ENCODE measurements at places on chromosomes 3 and 15. TPM values are rescaled to one million over a fixed set of nuclear protein-coding genes. Genes with fewer than 3 reads are reported as not detected.

ZNF639 gene
- total RNA-seq, result 26.0 TPM

ATOSA gene
- 19.4 TPM for total RNA-seq

ZNF80 gene
- total RNA-seq, result 0.67 TPM

DNA sequence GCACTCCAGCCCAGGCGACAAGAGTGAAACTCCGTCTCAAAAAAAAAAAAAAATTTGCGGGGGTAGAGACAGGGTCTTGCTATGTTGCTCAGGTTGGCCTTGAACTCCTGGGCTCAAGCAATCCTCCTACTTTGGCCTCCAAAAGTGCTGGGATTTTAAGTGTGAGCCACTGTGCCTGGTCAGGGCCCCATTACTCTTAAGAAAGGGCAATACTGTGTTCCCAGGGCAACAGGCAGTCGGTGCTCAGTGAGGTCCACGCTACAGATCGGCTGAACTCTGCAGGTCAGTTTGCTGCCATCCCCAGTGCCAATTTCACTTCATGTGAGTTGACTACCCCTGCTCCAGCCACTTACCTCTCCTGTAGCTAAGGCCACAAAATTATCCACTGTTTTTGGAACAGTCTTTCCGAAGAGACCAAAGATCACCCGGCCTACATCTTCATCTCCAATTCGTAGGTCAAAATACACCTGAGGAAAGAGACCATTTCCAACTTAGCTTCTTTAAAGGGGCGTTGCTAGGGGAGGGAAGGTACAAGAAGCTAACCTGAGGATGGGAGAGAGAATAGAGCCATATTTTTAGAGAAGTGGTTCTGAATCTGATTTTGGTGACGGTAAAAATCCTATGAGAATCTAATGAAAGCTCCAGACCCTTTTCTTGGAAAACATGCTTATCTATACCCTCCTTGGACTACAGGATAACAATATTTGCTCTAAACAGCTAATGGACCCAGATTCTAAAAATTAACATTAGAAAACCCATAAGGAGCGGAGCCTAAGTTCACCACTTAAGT lies 939 bp downstream of the PPIB start:
- peak overlapping the region; percentile 81 for H3K27ac ChIP-seq
- no peak for DNase-seq
- no peaks in the 10 kb centered on the region for H3K27me3 ChIP-seq
- peaks cover 33% of the 10 kb centered on the region for H3K36me3 ChIP-seq
- peaks cover 40% of the 10 kb centered on the region for H3K4me1 ChIP-seq

GRCh38 chr3:69463531-69463930 lies 77.6 kb upstream of the FRMD4B start:
- no peak overlapping the region for H3K27ac ChIP-seq
- H3K27me3 ChIP-seq, result peaks cover 11% of the 10 kb centered on the region
- H3K36me3 ChIP-seq, result no peaks in the 10 kb centered on the region
- no peaks in the 10 kb centered on the region for H3K4me1 ChIP-seq
- no peak overlapping the region for H3K4me3 ChIP-seq
- no peak for DNase-seq

DNA sequence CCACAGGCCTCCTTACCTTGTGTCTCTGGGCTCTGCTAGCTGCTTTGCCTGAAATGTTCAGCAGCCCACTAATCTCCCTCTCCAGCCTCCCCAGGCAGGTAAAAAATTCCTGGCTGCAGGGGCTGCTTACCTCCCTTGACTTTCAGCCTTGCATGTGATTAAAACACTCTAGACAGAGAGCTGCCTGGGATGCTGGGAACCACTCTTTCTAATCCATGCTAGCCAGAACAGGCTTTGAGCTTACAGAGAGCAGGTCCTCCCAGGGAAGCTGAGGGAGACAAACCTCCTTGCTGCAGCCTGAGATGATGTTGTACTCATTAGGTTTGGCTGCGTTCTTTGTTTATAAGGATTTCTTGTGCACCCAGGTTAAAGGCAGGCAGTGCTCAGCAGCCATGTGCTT lies 33.7 kb upstream of the LIPC start:
- H3K27ac ChIP-seq, result no peak overlapping the region
- DNase-seq, result no peak
- no peaks in the 10 kb centered on the region for H3K4me1 ChIP-seq
- H3K27me3 ChIP-seq, result no peaks in the 10 kb centered on the region
- H3K36me3 ChIP-seq, result no peaks in the 10 kb centered on the region
- H3K4me3 ChIP-seq, result no peak overlapping the region

DNA sequence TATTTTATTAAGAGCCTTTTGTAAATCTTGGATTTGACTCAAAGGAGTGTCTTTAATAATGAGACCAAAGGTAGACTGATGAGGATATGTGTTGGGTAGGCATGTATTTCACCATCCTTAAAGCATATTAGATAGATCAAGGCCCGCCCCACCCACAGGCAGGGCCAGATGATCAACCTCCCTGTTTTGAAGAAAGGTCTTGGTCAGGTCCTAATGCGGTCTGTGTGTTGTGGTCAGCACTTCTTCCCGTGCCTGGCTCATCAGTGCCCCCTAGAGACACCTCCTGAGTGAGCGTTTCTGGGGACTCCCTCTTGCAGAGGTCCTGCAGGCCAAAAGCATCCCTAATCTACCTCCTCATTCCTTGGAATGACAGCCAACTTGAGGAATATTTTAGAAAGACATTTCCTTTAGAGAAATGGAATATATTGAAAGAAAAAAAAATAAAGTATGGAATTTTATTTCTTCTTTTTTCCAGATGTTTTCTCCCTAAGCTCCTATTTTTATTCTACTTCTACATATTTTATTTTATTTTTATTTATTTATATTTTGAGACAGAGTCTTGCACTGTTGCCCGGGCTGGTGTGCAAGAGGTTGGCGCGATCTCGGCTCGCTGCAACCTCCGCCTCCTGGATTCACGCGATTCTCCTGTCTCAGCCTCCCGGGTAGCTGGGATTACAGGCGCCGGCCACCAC lies 6.0 kb downstream of the TM4SF4 start:
- DNase-seq, result peak; percentile 64
- no peak overlapping the region for H3K4me3 ChIP-seq
- no peaks in the 10 kb centered on the region for H3K4me1 ChIP-seq
- no peaks in the 10 kb centered on the region for H3K36me3 ChIP-seq

- H3K4me1 ChIP-seq, result peaks cover 5% of the 10 kb centered on the region
- no peaks in the 10 kb centered on the region for H3K27me3 ChIP-seq
- no peak overlapping the region for H3K4me3 ChIP-seq
These were observed 260.3 kb downstream of the SLCO3A1 start for GRCh38 chr15:92113832-92114231.

DNA sequence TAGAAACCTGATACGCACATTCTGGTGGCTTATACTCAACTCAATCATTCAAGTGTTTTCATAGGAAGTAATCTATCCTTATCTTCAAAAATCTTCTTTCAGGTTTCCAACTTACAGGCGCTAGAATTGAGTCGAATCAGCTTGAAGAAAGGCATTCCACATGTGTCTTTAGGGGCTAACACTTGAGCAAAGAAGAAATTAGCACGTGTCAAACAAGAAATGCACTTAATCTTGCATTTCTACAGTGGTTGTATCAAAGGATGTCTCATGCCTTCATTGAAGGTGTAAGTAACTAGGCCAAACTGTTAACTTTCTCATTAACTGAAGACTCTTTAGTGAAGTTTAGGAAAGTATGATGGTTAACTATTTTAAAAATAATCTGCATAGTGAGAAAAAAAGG lies 557.6 kb downstream of the MAGI1 start:
- H3K4me3 ChIP-seq, result no peak overlapping the region
- DNase-seq, result no peak
